ENCODE measurements at places on chromosomes 6 and 20.
A peak's percentile ranks its signal among the peaks of the same experiment; 100 is the strongest.

- DNase-seq = peak; percentile 81
These were observed at the start of gene DNPH1 for GRCh38 chr6:43228951-43229802. TSS of gene DNPH1 (minus strand) at chr6:43229481. CDS start at chr6:43229456, 25 bp downstream.

GRCh38 chr20:45971425-45971674 is 653 bp downstream of the ZNF335 start:
- no peak for DNase-seq

GRCh38 chr20:44137266-44137801 is 49.7 kb downstream of the JPH2 start:
- DNase-seq = peak; percentile 74

- no peak for DNase-seq
These were observed 238.0 kb downstream of the KHDC1L start for GRCh38 chr6:72987301-72987700.

GRCh38 chr6:136477548-136477947 is 72.7 kb downstream of the MAP7 start:
- no peak for DNase-seq

DNA sequence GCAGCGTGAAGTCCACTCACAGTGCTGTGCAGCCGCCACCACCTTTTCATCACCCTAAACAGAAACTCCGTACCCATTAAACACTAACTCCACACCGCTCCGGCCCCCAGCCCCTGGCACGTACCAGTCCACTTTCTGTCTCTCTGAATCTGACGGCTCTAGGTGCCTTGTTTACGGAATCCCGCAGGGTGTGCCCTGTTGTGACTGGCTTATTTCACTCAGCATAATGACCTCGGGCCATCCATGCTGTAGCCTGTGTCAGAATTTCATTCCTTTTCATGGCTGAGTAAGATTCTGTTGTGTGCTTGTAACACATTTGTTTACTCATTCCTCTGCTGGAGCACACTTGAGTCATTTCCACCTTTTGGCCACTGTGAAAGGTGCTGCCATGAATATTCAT is 18.0 kb downstream of the TCFL5 start:
- DNase-seq = no peak

DNA sequence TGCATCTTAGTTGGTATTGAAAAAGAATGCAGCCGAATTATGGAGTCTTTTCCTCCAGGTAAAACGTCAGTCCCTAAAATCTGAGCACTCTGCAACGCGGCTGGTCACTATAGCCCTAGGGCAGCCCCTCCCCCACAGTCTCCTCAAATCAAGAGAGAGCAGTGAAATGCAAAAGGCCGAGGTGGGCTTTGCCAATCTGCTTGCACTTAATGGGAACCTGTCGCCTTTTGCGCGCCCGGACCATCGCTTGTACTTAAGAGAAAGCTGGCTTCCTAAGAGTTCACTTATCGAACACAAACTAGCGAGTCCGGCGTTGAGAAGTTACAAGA is 447 bp downstream of the MCM3 start:
- no peak for DNase-seq

DNA sequence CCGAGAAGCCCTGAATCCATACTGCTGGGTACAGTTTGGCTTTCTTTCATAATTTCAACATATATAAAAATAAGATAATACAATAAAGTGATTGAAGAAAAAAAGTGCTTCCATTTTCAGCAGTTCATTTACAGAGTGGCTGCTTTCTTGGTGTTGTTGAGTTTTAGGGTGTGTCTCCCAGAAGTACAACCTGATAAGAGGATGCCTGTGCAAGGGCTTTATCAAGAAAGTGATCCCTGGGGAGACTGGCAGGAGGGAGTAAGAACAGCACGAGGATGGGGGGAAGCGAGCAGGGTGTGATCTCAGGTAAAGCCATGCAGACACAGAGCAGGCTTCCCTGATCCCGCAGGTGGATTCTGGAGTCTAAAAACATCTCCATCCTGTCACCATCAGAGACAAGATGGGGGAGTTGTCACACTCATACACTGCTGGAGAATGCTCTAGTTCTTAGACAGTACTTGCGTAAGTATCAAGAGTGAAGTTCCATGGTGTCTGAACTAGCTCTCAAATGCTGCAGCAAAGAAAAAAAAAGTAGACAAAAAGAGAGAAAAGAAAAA is 395.9 kb downstream of the CDH26 start:
- DNase-seq = no peak

- DNase-seq = no peak
These were observed 496.8 kb upstream of the JAG1 start for GRCh38 chr20:11170565-11170964.

DNA sequence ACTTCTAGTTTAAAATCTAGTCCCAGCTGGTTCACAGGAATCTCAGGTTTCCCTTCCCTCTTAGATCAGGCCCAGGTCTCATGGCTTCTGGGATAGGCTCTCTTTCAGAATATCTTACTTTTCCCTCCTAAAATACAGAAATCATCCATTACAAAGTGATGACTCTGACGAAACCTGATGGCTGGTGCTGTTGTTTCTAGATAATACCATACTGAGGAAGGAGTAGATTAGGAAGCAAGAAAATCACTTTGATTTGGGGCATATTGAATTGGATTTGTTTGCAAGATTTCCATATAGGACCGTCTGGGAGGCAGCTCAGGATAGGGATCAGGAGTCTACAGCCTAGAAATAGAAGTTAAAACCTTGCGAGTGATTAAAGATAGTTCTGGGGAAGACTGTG is 3.6 kb downstream of the ZKSCAN3 start:
- no peak for DNase-seq

- DNase-seq = peak; percentile 43
These were observed 115.3 kb downstream of the SYNDIG1 start for GRCh38 chr20:24584538-24585356.

GRCh38 chr6:145147981-145148749 is 587.2 kb downstream of the EPM2A start:
- peak; percentile 68 for DNase-seq

- DNase-seq = no peak
These were observed 142.5 kb upstream of the HDDC2 start for GRCh38 chr6:125444006-125444923.

GRCh38 chr20:60132162-60132826 is 174.1 kb downstream of the CDH26 start:
- no peak for DNase-seq

GRCh38 chr6:30156262-30156599 is 4.8 kb downstream of the TRIM10 start:
- DNase-seq = no peak

DNA sequence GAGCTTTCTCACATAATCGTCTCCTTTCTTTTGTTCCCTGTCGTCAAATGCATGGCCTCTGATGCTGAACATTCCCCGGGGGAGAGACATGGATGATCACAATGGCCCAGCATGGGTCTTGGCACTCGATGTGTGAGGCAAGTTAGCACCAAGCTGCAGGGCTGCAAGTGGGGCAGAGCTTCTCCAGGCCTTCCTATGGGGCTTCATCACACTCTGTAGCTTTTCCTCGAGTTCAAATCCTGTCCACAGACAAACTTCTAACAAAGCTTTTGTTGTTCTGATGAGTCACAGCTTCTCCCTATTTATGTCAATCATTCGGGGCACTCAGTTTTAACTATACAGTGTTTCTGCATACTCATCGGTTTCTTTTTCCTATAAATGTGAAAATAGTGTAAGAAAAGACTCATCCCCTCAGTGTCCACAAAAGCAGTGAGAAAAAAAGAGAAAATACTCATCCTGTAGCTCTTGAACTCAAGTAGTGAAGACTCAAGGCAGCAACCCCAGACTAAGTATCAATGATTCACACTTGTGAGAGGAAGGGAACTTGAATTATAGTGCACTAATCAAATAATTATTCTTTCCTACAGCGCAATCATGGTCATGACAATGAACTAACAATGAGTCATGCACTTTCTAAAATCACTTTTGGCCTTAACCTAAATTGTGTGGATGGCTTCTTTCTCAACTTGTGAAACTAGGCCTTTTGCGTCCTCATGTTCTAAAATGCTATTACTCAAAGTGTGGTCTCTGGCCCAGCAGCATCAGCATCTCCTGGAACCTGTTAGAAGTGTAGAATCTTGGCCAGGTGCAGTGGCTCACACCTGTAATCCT is 68.4 kb upstream of the NOX3 start:
- no peak for DNase-seq

DNA sequence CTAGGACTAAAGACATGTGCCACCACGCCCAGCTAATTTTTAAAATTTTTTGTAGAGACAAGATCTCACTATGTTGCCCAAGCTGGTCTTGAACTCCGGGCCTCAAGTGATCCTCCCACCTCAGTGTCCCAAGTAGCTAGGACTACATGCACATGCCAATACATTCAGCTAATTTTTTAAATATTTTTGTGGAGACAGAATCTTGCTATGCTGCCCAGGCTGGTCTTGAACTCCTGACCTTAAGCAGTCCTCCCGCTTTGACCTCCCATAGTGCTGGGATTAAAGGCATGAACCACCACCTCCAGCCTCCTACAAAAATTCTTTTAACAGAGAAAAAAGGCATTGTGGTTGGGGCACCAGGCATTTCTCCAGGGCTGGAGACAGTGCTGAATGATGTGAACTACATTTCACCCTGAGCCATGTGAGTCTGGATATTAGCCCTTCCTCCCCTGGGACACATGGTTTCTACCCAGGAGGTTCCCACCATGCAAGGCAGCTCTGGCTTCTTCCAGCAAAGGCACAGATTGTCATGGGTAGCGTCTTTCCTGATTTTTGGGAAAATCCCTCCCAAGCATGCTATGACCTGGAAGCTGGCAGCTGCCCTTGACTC is 36.3 kb upstream of the CMTR1 start:
- no peak for DNase-seq

GRCh38 chr20:38434301-38434741 is 807 bp downstream of the SNHG17 start:
- DNase-seq = no peak

- DNase-seq = no peak
These were observed 190.7 kb downstream of the C6orf118 start for GRCh38 chr6:165118736-165119135.

All from ureter (tissue), 1 donor.